ENCODE measurements at places on chromosomes 12 and 14.

DNA sequence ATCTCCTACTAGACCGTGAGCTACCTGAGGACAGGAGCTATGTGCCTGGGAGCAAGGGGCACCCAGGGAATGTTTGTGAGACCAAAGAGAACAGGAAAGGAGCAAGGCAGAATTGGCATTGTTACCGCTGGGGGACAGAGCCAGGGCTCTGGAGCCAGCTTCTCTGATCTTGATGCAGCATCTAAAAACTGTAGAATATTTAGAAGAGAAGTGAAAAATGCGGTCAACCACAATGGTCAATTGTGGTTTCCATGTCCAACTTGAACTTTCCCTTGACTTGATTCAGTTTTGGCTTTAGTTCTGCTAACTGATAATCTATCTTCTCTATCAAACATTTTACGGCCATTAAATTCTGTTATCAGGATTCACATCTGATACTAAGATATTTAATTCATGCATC is 201.2 kb downstream of the ANO4 start:
- DNase-seq: no peak

- DNase-seq: no peak
Measured at GRCh38 chr14:56569174-56569573, 10.4 kb upstream of the TMEM260 start.

DNA sequence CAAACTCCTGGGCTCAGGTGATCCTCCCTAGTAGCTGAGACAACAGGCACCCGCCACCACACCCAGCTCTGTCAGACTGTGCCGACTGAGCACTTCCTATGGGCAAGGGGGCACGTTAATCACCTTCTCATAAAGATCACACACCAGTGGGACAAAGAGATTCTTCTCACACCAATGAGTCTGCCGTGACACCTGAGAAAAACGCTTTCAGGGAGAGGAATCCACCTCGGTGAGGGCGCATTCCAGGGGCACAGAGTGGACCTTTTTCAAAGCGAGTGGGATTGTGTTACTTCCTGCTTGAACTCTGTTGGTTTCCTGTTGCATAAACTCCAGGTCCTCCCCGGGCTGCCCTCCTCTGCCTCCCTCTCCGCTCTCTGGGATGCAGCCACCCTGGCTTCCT is 17.5 kb upstream of the SCARB1 start:
- DNase-seq: no peak

- DNase-seq: no peak
Measured at GRCh38 chr14:92665661-92666110, 82.7 kb downstream of the LGMN start.

DNA sequence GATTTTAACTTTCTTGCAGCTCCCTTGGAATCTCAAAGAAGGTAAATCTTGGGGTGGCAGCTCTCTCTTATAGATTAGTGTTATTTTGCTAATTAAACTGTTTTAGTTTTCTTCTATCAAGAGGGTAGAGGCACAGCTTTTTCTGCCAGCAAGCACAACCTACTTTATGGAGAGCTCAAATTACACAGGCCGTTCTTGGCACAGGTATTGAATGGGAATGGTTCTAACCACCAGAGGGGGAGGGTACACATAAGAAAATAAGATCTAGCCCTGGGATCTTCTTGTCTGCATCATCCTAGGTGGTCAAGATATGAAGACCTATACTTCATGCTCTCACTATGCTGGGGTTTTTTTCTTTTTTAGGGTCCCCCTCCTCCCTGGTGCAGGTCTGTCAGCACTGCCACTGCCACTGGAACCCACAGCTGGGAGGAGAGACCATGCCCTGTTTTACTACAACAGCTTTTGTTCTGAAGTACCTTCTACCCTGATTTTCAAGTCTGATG is 48.6 kb upstream of the STAC3 start:
- no peak for DNase-seq

DNA sequence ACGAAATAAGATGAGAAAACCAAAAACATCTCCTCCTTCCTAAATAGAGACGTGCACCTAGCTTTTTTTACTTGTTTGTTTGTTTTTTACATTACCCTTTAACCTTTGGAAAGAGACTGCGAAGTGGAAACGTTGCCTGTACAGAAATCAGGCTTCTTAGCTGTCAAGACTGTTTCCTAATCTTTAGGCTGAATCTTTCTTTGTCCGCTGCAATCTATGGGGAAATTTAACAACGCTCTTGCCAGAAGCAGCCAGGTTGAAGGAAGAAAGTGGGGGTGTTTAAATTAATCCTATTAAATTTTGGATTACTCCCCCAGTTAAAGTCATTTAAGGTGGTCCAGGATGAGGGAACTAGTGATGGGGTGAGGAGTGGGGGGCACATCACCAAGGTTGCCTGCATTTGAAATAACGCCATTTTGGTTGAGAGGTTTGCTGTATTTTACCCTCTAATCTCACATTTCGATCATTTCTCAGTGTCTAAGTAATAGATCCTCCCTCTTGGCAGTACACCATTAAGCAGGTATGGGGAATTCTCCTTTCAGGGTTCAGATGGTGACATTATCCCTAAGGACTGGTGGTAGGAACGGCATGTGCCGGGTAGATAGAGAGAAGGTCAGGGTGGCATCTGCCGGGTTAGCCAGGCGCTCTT is 2.6 kb downstream of the FLRT2 start:
- DNase-seq: no peak

GRCh38 chr12:114408886-114409851 is 3.2 kb upstream of the TBX5 start:
- no peak for DNase-seq

GRCh38 chr12:113208041-113208934 is 13.0 kb upstream of the TPCN1 start:
- DNase-seq: no peak

- no peak for DNase-seq
Measured at GRCh38 chr14:102893452-102893851, 29.0 kb upstream of the AMN start.

DNA sequence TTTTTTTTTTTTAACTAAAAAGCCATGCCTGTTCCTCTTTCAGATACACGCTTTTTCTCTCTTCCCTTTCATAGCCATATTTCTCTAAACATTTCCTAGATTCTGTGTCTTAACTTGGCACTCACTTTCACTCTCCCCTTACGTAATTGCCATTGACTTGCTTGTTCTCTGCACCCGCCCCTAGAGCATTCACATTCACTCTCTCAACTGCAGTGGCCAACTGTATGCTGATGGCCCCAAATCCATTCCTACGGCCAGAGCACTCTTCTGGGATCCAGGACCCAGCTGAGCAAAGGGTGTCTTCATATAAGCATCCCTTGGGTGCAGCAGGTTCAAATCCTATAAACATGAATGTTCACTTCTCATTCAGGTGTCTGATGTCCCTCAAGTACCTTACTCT is 59.5 kb downstream of the CKB start:
- DNase-seq: no peak

- no peak for DNase-seq
Measured at GRCh38 chr14:90255871-90256270, 482 bp upstream of the PSMC1 start.
